ENCODE measurements at places on chromosomes 3 and 15.

DNA sequence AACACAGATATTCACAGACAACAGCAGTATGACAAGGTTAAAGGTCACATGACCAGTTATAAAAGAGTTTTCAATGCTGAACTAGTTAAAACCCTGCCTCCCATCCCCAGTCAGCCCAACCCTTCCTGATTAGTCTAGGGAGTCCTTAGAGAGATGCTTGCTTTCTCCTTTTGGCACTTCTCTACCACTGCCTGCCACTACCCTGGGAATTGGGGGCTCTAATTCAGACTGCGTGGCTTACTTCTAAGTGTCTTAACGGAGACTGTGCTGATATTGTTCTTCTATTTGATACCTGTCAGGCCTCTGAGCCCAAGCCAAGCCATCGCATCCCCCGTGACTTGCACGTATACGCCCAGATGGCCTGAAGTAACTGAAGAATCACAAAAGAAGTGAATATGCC lies 11.7 kb upstream of the TRA2B start:
- no peak for DNase-seq

GRCh38 chr15:101597360-101597928 lies 54.7 kb downstream of the TM2D3 start:
- no peak for DNase-seq

- DNase-seq: no peak
These were observed 21.0 kb upstream of the CLDN11 start for GRCh38 chr3:170397685-170398084.

- no peak for DNase-seq
These were observed 9.0 kb downstream of the TOP2B start for GRCh38 chr3:25655659-25656058.

DNA sequence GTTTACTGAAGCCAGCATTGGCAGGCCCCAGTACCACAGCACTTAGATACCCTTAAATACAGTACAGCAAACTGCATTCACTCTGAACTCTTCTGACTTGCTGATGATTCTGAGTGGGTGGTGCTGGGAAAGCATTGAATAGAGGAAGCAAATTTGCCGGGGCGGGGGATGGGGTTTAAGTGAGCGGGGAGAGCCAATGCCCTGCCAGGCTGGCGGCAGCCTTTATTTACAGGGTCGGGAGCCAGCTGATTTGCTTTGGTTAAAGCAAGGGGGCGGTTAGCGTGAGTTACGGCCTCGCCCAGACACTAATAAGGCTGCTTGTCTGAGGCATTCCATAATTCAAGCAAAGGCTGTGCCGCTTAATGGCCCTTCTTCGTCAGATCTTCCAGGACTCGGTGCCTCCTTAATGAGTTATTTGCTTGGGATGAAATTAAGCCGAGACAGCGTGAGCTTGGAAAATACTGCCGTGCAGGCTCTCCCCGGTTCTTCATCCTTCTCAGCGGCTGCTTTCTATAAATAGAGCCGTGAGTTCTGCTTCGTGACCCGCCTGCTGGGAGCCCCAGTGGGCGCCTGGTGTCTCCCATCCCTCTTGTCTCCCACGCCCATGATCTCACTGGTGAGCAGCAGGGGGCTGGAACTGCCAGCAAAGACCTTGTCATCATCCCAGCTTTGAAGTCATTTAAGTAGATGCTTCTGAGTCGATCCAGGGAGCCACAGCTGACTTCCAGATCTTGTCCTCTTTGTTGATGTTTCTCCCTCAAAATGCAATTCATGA lies 25.8 kb downstream of the SPSB4 start:
- peak; percentile 91 for DNase-seq

GRCh38 chr3:43736558-43737440 lies 46.1 kb downstream of the ABHD5 start:
- no peak for DNase-seq

DNA sequence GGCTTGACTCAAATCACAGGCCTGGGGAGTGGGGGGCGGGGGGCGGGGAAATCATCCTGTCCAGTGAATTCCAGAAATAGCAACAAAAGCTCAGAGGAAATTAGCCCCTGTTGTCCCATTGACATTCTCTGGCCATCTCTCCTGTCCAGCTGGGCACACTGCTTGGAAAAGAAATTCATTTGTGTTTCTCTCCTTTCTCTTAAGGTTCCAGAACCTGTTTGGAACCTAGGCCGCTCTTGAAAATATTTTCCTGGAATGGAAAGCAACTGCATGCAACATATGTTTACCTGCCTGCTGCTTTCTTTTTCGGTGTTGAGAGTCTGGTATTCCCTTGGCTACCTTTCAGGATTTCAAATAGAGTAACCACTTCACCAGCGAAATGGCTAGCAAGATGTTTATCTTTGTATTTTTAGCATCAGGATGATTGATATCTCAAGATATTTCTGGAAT lies 169.0 kb downstream of the GHSR start:
- no peak for DNase-seq

- no peak for DNase-seq
These were observed 249.9 kb upstream of the TLE3 start for GRCh38 chr15:70347321-70348225.

- DNase-seq: no peak
These were observed 101.9 kb upstream of the GALNT15 start for GRCh38 chr3:16072420-16073110.

DNA sequence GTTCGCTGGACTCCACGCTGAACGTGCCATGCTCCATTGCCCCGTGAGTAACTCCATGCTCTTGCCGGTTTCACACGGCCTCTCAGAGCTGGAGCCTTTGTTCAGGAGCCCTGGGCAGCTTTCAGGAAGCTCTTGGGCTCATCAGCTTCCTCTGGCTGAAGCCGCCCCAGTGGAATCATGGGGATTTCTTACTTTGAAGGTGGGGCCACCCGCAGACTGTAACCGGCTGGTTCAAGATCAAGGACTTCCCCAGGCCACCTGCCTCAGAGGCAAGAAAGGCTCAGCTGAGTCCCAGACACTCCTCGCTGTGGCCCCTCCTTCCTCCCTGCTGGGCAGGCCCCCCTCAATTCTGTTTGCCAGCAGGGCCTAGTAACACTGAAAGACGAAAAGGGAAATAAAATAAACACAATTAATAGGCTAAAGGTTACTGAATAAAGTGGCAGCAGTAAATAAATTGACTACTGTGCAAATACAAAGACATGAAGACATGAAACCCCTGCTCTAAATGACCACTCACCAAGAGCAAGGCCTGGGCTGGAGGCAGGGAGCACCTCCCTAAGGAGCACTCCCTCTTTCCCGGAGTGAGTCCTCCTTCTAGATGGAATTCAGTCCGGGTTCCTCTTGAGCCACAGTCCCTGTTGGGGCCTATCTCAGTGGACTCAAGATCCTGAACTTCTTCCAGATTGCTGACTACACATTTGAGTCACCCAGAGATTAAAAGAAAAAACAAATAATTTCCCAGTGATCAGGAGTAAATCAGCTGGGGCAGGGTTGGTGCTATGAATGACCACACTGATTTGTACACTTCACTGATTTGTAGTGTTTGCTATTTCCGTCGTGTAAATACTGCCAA lies 51.0 kb downstream of the ZDHHC19 start:
- peak; percentile 80 for DNase-seq

- peak; percentile 23 for DNase-seq
These were observed 30.5 kb downstream of the OXSM start for GRCh38 chr3:25820366-25820765.

- DNase-seq: no peak
These were observed 58.8 kb downstream of the SLCO2A1 start for GRCh38 chr3:133970916-133971315.

- DNase-seq: no peak
These were observed 55.6 kb downstream of the PLXNA1 start for GRCh38 chr3:127038466-127038865.

DNA sequence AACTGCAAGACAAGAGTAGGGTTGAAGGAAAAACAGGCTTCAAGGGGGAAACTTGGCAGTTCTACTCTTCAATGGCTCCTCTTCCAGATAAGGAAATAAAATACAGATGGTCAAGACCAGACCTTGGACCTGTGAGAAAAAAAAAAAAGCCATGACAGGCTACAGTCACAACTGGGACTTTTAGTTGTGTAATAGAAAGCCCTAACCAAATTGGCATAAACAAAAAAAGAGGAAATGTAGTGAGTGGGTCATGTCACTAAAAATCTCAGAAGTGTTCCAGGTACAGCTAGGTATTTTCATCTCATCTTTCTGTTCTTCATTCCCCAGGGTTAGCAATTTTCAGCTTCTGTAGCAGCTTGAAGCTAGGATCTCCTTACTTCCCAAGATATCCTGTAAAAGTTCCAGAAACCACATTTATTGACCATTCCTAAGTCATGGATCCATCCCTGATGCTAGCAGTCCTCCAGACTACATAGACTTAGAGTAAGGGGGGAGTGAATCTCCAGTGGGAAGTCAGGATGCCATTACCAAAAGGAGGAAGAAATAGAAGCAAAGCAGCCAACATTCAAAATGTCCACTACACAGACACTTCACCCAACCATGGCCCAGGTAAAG lies 61.0 kb upstream of the CSTA start:
- peak; percentile 45 for DNase-seq

DNA sequence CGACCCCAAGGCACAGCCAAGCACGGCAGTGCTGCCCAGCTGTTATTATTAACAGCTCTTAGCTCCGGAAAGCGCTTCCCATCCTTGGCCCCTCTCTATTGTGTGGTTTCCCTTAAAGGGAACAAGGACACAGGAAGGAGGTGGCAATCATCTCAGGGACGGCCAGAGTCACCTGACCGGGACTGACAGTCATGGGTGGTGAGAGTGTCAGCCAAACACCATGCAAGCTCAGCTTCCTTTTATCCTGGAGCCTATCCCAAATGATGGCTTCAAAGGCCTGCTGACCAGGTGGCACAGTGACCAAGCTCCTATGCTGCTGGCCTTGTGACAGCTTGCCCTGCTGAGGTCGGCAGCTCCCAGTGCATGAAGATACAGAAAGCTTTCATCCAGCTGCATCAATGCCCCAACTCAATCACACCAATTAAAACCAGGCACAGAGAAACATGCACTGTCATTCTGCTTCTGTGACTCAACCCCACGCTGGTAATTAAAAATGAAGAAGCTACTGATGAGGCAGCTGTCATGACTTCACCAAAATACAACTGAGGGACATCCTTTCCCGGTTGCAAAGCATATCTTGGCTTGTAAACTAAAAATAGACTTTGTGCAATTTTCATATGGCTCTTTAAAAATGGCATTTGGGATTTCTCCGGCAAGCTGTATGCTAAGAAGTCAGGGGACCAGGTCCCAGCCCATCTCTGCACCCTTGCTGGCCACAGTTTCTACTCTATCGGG lies 34.0 kb downstream of the PCSK6 start:
- DNase-seq: peak; percentile 85

DNA sequence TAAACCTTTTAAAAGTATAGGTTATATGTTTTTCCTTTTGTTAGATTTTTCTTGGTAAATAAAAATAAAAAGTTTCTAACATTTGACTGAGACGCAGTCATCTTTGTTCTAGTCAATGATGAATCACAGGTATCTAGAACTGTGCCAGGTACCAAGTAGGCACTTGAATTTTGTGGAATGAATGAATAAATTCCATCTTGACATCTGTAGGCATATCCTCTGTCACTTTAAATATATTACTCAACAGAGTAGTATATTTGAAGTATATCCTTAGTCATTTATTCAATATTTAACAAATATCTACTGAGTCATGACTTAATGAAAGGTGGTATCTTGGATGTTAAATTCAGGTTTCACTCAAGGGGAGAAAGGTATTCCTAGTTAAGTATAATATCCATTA lies 828.4 kb downstream of the TUSC7 start:
- no peak for DNase-seq

DNA sequence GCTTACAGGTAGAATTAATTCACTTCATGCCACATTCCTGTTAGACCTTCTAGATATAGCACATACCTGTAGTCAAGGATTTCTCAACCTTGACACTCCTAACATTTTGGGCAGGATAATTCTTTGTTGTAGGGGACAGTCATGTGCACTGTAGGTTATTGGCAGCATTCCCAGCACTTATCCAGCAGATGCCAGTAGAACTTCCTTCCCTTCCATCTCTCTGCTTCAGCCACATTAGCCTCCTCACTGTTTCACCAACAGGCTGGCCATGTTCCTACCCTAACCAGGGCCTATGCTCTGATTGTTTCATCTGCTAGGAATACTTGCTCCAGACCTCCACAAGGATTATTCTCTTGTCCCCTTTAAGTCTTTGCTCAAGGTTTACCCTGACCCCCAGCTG lies 68.0 kb upstream of the STAC start:
- DNase-seq: no peak

- peak; percentile 15 for DNase-seq
These were observed 132.6 kb upstream of the LRRN1 start for GRCh38 chr3:3666664-3667063.

GRCh38 chr3:71277341-71277740 lies 306.2 kb downstream of the FOXP1 start:
- DNase-seq: no peak

DNA sequence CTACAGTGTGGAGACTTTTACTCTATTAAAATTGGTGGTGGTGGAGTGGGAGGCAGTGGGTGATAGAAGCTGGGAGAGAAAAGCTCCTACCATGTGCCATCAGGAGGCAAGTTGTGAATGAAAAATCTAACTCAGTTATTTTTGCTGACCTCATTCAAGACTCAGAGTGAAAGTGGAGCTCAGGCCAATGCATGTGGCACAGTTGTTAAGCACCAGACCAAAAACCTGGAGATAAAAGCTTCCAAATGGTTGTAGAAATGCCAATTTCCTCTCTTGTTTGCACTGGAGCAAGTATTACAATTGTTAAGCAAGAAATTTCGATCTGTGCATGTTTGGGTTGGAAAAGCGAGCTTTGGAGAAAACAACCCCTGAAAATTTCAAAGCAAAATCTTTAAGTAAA lies 81.5 kb upstream of the PRICKLE2 start:
- no peak for DNase-seq

- DNase-seq: peak; percentile 50
These were observed 54.8 kb upstream of the ADPGK start for GRCh38 chr15:72838311-72838731.

DNA sequence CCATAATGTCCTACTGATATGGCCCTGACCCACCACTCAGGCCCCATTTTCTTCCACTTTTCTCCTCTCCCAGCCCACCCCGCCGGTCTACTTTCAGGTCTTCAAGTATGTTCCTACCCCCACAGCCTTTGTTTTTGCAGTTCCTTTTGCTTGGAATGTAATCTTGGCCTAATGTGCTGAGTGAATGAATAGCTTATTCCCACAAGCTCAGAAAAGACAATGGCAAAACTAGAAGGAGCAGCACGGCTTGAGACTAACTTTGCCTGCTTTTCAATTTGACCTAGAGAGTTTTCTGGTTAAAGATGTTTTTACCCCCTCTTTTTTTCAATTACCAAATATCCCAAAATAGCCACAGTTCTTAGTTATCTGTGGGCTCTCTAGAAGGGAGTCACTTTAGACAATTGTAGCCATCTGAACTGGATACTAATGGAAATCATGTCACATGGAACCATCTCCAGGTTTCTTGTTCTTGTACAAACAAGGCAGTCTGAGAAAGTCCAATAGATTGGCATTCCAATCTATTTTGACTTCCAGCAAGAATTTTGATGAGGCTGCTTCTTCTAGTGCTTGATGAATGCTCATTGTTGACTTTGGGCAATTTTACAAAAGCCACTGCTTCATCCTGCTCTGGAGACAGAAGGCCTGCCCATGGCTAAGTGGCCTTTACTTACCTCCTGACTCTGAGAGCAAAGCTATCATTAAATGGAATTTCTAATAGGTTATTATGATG lies 16.3 kb upstream of the LMCD1 start:
- no peak for DNase-seq

GRCh38 chr15:39156166-39156565 lies 424.7 kb upstream of the THBS1 start:
- DNase-seq: no peak
